A549 treated with AZD2906 at 1 μM for 4 hours (cell line): ENCODE measurements at places on chromosomes 12 and 14. TPM values are rescaled to one million over a fixed set of nuclear protein-coding genes. Genes with fewer than 3 reads are reported as not detected.

KRT81 gene
- total RNA-seq: 3,224 to 4,157 TPM (median 4,024 TPM) in 5 replicates

OTOGL gene
- total RNA-seq: 0.02 TPM in 1 of 5 replicates, not detected in the others

GPRC5D gene
- total RNA-seq: 0.40 TPM in 1 of 5 replicates, not detected in the others

INSM2 gene
- total RNA-seq: 0.05 to 0.11 TPM (median 0.07 TPM) in 5 replicates

GNPTAB gene
- total RNA-seq: 10.8 to 14.7 TPM (median 12.4 TPM) in 5 replicates

TAS2R31 gene
- total RNA-seq: 0.16 to 0.28 TPM (median 0.17 TPM) in 5 replicates

SOCS2 gene
- 16.6 to 19.3 TPM (median 17.6 TPM) in 5 replicates for total RNA-seq
